ENCODE measurements at places on chromosomes 11 and 22.
A peak's percentile ranks its signal among the peaks of the same experiment; 100 is the strongest.

- no peak for DNase-seq
Observed at GRCh38 chr22:36385491-36386350, 2.0 kb downstream of the MYH9 start.

DNA sequence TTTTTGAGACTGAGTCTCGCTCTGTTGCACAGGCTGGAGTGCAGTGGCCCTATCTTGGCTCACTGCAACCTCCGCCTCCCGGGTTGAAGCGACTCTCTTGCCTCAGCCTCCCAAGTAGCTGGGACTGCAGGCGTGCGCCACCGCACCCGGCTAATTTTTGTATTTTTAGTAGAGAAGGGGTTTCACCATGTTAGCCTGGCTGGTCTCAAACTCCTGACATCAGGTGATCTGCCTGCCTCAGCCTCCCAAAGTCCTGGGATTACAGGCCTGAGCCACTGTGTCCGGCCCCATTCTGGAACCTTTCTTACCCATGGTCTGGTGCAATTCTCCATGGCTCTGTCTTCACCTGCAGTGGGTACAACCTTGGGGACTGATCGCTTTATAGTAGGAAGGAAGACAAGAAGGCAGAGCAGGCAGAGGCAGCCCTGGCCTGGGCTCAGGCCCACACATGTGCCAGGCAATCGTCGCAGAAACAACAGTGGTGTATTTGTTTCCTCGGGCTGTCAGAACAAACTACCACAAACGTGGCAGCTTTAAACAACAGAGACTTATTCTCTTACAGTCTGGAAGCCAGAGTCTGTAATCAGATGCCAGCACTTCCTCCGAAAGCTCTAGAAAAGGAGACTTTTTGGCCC is 4.0 kb upstream of the PTGDR2 start:
- DNase-seq: no peak

- no peak for DNase-seq
Observed at GRCh38 chr11:78080818-78081495, 1.3 kb upstream of the NDUFC2 start.

DNA sequence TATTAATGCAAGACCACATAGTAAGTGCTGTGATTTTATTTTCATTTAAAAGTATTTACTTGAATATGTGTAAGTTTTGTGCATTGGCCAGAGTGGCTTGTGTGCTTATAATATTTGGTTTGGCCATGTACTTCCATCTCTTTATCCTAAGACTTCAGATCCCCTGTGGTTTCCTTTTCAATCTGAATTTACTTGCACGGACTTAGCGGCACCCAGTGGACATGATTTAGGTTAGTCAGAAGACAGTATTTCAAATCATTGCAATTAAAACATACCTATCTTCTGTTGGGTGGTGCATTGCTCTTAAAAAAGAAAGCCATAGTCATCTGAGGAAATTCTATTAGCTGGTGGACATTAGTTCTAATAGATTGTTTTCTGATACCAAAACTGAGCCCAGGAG is 30.7 kb downstream of the PIWIL4 start:
- DNase-seq: peak; percentile 51

- DNase-seq: no peak
Observed at GRCh38 chr11:65648997-65649493, 11.1 kb downstream of the SIPA1 start.

DNA sequence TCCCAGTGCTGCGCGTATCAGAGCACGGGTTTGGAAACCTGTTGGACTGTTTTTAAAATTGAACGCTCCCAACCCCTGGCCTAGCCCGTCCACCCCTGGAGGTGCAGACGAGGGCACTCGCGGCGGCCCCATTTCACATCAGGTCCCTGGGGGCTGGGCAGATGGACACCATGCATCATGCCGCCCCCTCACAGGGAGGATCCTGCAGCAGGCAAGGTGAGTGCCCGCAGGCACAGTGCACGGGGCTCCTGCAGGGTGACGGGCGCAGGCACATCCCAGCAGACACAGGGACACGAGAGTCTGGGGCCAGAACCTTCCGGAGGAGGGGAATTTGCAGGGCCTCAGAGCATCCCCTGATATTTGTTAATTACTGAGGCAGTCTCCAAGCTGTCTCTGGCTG is 7.3 kb downstream of the ANO9 start:
- no peak for DNase-seq

DNA sequence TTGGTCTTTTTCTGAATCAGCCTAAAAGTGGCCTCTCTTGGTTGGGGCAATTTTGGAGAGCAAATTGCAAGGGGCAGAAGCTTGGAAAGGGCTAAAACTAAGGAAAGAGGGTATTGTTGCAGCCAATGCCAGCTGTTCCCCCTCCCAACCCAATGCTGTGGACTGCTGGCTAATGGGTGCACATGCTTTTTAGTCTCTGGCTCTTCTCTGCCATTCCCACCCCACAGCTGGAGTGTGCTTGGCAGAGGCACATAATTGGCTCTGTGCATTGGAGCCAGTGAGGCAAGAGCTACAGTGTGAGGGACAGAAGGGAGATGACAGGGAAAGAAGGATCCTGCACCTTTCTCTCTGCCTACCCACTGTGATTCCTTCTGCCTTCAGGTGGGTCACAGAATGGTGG is 140.0 kb downstream of the NECTIN1 start:
- DNase-seq: no peak

GRCh38 chr11:66176650-66177049 is 91.8 kb upstream of the RAB1B start:
- no peak for DNase-seq

GRCh38 chr11:44657836-44658505 is 68.8 kb upstream of the TSPAN18 start:
- no peak for DNase-seq

DNA sequence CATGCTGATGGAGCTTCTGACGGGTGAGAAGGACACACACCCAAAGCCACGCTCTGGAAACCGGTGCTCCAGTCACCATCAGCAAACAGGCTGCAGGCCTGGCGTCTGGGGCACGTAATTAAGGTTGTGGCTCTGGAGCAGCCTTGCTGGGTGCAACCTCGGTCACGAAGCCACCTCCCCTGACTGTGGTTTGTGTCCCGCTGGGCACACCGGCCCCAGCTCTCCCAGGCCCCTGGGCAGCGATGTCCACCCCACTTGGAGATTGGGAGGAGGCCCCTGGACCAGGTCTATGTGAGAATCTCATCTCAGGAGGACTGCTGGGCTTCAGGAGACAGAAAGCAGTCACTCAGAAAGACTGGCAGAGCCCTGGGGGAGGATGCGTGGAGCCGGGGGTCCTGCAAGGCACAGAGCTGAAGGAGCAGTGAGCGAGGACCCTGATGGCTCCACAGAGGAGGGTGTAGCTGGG is 631.6 kb downstream of the BRD1 start:
- DNase-seq: no peak

GRCh38 chr22:38510416-38510970 is 4.4 kb upstream of the DDX17 start:
- no peak for DNase-seq

DNA sequence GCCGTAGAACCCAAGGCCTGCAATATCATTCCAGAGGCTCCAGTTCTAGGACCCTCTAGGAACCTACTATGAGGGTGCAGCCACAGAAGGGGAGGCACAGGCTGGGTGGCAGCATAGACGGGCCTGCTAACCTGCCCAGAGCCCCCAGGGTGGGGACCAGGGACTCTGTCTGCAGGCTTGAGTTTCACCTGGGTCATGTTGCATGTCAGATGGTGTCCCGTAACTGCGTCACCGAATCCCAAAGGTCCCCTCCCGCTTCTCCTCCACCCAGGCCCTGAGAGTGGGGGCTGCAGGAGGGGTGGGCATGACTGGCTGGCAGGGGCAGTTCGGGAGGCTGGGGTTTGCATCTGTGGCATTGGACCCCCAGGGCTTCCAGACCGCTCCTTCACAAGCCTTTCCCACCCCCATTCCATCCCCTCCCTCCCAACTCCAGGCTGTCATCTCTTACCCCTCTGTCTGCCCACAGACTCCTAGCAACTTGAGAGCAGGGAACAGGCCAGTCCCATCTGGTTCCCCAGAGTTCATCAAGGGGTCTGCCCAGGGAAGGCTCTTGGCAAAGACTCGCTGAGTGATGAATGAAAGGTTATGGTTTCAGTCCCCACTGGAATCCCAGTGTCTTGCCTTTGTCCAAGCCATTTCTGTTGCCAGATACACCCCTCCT is 16.3 kb downstream of the MYO7A start:
- DNase-seq: peak; percentile 84

DNA sequence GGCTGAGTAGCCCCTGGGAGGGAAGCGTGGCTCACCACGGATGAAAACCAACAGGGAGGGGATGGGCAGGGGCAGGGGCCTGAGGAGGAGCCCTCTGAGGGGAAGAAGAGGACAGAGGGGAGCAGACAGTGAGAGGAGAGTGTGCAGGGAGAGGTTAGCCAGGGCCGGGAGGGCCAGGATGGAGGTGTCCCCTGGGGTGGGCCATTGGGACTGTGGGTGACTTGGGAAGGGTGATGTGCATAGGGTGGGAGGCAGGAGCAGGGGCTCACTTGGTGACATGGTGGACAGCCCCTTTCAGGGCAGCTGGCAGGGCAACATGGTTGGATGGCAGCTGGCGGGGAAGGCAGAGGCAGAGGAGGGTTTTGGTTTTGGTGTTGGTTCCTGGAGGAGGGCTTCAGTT is 5.6 kb upstream of the GDPD5 start:
- DNase-seq: no peak

GRCh38 chr22:50468626-50469025 is 6.2 kb downstream of the SBF1 start:
- no peak for DNase-seq

GRCh38 chr11:119745112-119745511 is 16.1 kb upstream of the NECTIN1 start:
- no peak for DNase-seq

DNA sequence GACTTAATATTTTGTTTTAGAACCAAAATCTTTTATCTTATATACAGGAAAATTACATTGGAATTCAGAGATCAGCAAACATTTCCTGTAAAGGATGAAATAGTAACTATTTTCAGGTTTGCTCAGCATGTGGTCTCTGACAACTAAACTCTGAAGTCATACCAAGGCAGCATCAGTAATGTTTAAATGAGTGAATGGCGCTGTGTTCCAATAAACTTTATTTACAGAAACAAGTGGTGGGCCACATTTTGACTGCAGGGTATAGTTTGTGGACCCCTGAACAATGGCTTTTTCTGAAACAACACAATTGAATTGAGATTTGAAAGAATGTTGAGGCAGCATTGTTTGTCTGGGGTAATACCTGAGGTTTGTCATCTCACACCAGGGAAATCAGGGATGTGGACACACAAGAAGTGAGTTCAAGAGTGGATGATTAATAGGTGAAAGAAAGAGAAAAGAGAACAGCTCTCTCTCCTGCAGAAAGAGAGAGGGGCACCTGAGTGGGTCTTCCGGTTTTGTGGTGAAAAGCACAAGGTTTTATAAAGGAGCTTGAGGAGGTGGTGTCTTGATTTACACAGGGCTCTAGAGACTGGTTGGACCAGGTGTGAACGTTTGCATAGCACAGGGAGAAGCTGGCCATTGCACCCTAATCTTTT is 113.5 kb upstream of the VPREB1 start:
- DNase-seq: no peak

GRCh38 chr11:44608991-44609782 is 43.7 kb downstream of the CD82 start:
- no peak for DNase-seq

DNA sequence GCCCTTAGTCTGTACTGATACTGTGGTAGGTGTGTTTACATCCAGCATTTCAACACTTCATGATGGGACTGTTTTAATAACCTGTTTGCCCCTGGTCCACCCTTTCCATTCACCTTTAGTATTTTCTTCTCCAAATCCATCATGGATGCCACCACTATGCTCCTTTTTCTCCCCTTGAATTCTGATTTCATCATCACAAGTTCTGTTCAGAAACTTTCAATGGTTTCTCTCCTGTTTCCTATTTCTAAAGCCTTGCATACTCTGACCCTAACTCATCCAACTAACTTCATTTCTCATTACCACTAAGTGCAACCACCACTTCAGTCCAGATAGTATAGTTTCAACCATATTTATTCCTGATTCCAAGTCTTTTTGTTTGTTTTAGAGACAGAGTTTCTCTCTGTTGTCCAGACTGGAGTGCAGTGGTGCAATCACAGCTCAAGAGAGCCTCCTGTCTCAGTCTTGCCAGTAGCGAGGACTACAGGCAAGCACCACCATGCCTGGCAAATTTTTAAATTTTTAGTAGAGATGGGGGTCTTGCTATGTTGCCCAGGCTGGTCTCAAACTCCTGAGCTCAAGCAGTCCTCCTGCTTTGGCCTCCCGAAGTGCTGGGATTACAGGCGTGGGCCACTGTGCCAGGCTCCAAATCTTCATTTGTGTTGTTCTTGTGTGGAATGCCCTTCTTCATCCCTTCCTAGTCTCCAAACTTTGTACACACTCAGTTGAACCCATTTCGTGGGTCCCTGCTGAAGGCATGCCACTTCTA is 1.2 kb upstream of the LIN7C start:
- no peak for DNase-seq

DNA sequence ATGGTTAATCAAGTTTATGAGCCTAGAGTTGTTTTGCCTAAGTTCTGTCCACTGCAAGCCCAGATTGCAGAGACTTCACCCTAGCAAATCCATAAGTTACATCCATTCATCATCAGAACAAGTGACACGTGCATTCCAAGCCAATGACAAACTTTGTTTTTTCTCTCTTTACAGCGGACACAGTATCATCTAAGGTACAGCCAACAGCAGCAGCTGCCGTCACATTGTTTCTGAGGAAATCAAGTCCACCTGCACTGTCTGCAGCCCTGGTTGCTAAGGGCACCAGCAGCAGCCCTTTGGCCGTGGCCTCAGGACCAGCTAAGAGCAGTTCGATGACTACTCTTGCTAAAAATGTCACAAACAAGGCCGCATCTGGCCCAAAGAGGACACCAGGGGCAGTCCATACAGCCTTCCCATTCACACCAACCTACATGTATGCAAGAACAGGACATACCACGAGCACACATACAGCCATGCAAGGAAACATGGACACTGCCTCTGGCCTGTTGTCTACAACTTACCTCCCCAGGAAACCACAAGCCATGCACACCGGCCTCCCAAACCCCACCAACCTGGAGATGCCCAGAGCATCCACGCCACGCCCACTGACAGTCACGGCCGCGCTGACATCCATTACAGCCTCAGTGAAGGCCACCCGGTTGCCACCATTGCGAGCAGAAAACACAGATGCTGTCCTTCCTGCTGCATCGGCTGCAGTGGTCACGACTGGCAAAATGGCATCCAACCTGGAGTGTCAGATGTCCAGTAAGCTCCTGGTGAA is 155.8 kb downstream of the C11orf91 start:
- DNase-seq: no peak

DNA sequence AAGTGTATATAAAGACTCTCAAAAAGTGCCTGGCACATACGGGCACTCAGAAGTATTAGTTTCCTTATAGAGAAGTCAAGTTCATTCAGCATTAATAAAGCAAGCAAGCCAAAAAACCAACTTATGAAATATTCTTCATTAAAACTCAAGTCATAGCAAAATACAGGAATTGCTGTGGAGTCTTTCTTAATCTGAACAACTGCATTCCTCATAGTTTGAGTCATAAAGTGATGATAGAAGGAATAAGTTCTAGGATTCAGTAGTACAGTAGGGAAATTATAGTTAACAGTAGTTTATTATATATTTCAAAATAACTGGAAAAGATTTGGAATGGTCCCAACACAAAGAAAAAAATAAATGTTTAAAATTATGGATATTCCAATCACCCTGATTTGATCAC is 200.3 kb downstream of the C11orf91 start:
- DNase-seq: no peak

- no peak for DNase-seq
Observed at GRCh38 chr11:119637481-119637880, 91.5 kb downstream of the NECTIN1 start.

GRCh38 chr11:3786781-3787428 is 10.4 kb downstream of the NUP98 start:
- no peak for DNase-seq

GRCh38 chr11:58654908-58655296 is 32.4 kb downstream of the CNTF start:
- DNase-seq: no peak

GRCh38 chr11:86919557-86920210 is 35.5 kb downstream of the FZD4 start:
- peak; percentile 60 for DNase-seq
